ENCODE measurements at places on chromosomes 4 and X.

DNA sequence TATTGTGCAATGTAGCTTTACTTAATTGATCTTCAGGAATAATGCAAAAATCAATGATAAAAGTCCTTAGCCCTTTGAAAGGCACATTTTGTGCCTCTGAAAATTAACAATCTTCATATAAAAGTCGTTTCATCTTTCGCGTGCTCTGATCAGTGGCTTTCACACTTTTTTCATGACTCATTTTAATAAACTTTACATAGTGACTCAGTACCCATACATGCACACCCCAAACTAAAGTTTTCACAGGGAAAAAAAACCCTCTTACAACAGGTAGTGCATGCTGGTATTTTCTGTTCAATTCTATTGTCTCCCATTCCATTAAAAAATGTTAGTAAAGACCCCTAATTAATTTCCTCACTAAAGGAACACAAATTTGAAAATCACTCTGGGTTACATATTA, 21.5 kb downstream of the RWDD4 start:
- DNase-seq = no peak

DNA sequence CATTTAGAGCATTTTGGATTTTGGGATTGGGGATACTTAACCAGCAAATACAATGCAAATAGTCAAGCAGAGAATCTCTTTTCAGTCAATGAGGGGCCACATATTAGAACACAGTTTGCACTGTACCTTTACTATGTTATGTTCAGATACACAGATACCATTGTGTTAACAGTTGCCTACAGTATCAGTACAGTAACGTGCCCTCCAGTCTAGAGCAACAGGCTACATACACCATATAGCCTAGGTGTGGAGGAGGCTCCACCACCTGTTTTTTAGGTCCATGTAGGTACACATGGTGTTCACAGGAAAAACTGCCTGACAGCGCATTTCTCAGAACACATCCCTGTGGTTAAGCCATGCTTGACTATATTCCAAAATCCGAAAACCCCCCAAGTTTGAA, 9.1 kb downstream of the GRPEL1 start:
- no peak for DNase-seq

- no peak for DNase-seq
Measured at GRCh38 chrX:105210258-105210657, 10.2 kb downstream of the TEX13A start.

DNA sequence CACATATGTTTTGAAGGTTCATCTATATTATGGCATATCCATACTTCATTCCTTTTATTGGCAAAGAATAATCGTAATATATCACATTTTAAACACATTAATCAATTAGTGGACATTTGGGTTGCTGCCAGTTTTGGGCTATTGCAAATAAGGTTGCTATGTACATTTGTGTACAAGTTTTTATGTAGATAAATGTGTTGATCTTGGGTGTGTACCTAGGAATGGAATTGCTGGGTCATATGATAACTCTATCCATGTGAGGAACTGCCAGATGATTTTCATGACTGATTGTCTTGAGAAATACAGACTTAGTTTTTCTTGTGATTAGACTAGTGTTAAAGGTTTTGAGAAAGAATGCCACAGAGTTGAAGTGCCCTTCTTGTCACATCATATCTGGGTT, 99.2 kb upstream of the RAB40AL start:
- DNase-seq = no peak

DNA sequence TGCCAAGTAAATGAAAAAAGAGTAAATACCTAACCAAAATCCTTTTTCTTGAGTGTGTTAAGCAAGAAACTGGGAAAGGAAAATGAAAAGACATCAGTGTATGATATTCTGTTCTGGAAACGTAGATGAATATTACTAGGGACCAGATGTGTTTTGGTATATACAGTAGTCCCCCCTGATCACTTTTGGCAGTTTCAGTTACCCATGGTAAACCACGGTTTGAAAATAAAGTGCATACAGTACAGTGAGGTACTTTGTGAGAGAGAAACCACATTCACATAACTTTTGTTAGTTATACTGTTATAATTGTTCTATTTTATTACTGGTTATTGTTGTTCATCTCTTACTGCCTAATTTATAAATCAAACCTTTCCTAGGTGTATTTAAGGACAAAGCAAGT, 250.9 kb downstream of the TENM3 start:
- DNase-seq = no peak

GRCh38 chr4:38671592-38671940, 7.6 kb downstream of the KLF3 start:
- DNase-seq = no peak

- DNase-seq = no peak
Measured at GRCh38 chrX:63702556-63702955, 82.5 kb downstream of the ARHGEF9 start.

DNA sequence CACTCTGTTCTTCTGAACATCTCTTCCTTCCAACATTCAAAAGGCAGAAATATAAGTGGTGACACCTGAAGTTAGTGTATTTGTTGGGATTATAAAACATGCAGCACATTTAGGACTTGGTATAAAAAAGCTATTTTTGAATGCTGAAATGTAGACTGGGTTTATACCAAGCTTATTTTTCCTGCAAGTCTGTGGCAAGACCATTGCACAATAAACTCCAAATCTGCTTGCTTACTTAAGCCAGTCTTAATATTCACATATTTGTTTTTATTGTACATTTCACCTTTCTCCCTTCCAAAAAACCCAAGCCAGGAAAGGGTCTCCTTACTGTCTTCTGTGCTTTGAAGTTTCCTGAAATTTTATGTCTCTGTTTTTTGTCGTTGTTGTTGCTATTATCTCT, 63.7 kb downstream of the FHIP1A start:
- DNase-seq = no peak

- DNase-seq = no peak
Measured at GRCh38 chr4:72743078-72743477, 174.1 kb upstream of the ADAMTS3 start.

- no peak for DNase-seq
Measured at GRCh38 chr4:186621959-186622553, 66.7 kb upstream of the MTNR1A start.

DNA sequence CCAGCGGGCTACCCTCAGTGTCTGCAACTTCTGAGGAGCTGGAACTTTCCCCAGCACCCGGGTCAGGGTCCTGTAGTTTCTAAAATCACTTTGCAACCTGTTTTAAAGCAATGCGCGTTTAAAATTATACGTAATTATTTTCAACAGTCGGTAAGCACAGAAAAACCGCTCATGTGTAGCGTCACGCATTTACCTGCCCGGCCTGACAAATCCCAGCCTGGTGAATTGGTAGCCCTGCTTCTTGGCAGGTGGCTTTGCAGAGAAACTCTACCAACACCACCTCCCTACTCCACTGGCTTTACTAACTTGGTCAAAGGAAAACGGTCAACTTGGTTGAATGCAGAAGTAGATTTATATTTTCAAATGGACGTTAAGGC, 640 bp downstream of the BANK1 start:
- no peak for DNase-seq

- DNase-seq = no peak
Measured at GRCh38 chrX:100829730-100830129, 9.5 kb downstream of the CSTF2 start.

DNA sequence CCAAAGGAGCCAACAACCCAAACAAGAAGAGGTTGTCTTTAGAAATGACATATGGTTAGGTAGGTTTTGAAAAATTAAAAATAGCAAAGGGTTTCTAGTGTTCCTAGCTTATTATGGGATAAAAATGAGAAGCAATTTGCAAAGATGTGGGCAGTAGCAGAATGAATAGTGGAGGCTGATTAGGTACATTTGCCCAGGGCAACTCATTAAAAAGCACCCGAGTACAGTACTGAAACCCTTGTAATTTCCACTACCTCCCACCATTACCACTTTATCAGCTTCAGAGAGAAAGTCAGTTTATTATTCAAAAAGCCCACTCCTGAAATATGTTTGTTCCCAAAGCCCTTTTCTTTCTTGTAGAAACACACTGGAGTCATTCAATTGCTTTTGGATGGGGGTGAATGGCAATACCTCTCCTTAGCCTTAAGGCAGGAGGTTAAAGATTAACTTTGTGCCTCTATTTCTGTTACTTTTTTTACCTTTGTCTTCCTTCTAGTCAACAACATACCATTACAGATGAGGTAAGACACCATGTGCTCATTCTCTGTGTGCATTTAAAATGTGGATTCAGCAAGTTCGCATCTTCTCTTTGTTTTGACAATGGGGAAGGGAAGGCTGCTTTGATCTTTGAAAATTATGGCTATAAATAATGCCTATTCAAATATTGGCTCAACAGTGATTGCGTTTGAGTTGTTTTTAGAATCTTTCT, 353.8 kb upstream of the CASK start:
- DNase-seq = no peak

GRCh38 chrX:18899796-18900380, 84.0 kb downstream of the PHKA2 start:
- peak; percentile 16 for DNase-seq

DNA sequence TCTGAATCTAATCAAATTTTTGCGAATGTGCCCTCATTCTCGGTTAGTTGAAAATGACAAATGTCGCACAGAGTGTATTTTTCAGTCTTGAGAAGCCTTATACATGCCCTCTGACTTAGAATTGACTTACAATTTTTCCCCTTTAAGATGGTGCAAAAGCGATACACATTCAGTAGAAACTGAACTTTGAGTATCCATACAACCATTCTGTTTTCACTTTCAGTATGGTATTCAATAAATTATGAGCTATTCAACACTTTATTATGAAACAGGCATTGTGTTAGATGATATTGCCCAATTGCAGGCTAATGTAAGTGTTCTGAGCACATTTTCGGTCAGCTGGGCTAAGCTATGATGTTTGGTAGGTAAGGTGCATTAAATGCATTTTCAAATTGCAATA, 43.4 kb downstream of the SLC9A7 start:
- no peak for DNase-seq

- DNase-seq = no peak
Measured at GRCh38 chrX:6729626-6730025, 194.7 kb upstream of the VCX3A start.

DNA sequence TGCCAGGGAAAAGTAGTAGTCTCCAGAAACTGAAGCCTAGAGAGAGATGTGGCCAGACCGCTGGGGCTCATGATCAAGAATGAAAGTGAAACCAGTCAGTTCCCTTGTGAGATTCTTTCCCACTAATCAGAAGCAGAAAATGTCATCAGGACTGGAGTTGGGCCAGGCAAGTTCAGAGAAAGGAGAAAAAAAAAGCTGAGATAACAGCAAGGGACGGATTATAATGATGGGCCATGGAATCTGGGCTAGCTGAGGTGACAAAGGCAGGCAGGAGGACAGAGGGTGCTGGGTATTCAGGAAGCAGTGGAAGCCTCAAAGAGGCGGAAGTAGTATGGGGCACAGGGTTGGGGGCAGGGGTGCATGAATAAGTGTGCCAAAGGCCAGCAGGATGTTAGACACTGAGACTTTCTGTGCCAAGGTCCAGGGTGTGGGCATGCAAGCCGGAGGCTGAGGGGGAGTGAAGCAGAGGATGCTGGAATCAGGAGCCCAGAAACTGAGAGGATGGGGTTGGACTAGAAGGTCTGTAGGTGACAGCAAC, 2.5 kb downstream of the CXorf38 start:
- DNase-seq = peak; percentile 8

DNA sequence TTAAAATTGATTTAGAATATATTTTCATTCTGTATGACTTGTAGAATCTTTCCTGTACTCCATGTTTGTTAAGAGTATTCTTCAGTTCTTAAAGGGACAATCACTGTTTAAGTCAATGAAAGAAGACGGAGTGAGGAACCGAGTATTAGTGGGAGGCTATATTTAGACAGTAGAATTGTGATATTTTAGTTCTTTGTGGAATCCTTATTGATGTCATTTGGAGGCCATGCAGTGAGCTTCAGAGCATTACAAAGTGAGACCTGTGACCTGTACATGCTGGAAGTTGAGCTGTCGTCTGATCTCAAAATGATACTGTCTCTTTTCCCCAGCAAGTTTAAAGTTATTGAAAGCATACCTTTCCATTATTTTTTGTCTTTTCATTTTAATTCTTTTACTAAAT, 394.7 kb downstream of the GALNTL6 start:
- no peak for DNase-seq

DNA sequence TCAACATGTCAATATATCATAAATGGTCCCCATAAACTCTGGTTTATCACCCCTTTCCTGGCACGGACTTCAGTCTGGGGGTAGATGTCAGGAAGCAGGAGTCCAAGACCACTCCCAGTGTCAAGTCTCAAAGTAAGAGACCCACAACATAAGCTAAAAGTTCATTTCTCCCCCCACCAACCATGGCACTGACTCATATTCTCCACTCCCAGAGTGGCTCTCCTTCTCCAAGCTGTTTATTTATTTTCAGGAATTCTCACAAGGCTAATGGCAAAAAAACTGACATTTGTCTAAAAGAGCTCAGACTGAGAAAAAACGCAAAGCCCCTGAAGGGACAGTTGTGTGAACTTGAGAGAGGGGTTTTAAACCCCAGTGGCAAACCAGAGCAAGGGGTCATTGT, 217.0 kb downstream of the RAB28 start:
- DNase-seq = no peak

- DNase-seq = no peak
Measured at GRCh38 chr4:56297776-56298175, 89.5 kb downstream of the AASDH start.

GRCh38 chr4:3481783-3482393, 18.8 kb downstream of the DOK7 start:
- DNase-seq = no peak

- no peak for DNase-seq
Measured at GRCh38 chr4:104519588-104519987, 24.9 kb upstream of the CXXC4 start.

GRCh38 chr4:184329659-184330400, 112.2 kb upstream of the ENPP6 start:
- no peak for DNase-seq

GRCh38 chrX:13750204-13750603, 15.7 kb downstream of the OFD1 start:
- DNase-seq = no peak

- no peak for DNase-seq
Measured at GRCh38 chrX:153336121-153336894, 2.4 kb downstream of the ZNF275 start.

DNA sequence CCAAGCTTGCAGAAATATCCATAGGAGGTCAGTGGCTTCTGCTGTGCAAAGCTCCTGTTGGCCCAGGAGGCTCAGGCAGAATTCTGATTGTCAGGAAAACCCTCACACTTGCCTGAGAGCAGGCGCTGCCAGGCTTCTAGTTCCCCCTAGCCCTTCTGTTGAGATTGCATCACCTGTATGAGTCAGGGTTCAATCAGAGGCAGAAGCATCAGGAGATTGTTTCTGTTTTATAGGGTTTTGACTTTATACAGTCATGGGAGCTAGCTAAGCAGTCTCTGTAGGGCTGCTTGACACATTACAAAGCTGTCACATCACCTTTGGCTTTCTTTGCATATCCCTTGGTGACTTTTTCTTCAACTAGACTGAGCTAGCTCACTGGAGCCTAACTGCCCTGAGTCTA, 27.8 kb downstream of the DIPK2B start:
- DNase-seq = no peak

DNA sequence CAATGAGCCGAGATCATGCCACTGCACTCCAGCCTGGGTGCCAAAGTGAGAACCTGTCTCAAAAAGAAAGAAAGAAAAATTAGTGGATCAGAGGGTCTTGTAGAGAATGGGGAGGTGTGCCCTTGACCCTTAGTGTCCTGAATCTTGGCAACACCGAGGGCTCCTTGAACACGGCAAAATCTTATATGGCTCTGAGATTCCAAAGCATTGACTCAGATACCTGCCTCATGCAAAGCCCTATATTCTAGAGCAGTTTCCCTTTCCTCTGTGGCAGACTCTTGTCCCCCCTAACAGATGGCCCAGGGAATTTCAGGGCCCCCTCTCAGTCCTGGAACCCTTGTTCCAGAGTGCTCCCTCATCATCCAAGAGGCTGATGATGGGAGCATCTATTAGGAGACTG, 6.8 kb downstream of the CLDN2 start:
- no peak for DNase-seq

- peak; percentile 30 for DNase-seq
Measured at GRCh38 chr4:27010334-27010940, 149.8 kb downstream of the STIM2 start.

Measured in hypothalamus (tissue), 51 donors.